ENCODE measurements at places on chromosomes 2 and 18.

GRCh38 chr2:38260469-38260868, 116.6 kb downstream of the ATL2 start:
- DNase-seq: no peak

DNA sequence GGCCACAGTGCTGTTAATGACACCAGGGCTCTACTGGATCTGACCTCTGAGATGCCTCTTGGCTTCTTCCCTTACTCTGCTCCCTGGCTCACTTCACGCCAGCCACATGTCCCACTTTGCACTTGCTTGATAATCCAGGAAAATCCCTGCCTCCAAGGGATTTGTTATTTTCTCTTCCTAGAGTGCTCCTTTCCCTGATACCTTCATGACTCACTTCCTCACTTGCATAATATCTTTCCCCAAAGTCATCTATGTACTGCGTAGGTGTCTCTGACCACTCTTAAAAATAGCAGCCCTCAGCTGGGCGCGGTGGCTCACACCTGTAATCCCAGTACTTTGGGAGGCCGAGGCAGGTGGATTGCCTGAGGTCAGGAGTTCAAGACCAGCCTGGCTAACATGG, 572.3 kb downstream of the PLCL1 start:
- DNase-seq: no peak

DNA sequence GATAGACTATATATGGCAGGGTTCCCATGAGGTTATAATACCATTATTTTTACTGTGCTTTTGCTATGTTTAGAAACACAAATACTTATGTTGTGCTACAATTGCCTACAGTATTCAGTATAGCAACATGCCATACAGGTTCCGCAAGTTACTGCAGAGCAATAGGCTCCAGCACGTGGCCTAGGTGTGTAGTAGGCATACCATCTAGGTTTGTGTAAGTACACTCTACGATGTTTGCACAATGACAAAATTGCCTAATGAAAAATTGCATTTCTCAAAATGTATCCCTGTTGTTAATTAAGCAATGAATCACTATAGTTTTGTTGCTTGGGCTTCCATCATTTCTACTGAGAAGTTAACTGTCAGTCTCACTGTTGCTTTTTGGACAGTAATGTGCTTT, 9.8 kb downstream of the CD302 start:
- DNase-seq: no peak

DNA sequence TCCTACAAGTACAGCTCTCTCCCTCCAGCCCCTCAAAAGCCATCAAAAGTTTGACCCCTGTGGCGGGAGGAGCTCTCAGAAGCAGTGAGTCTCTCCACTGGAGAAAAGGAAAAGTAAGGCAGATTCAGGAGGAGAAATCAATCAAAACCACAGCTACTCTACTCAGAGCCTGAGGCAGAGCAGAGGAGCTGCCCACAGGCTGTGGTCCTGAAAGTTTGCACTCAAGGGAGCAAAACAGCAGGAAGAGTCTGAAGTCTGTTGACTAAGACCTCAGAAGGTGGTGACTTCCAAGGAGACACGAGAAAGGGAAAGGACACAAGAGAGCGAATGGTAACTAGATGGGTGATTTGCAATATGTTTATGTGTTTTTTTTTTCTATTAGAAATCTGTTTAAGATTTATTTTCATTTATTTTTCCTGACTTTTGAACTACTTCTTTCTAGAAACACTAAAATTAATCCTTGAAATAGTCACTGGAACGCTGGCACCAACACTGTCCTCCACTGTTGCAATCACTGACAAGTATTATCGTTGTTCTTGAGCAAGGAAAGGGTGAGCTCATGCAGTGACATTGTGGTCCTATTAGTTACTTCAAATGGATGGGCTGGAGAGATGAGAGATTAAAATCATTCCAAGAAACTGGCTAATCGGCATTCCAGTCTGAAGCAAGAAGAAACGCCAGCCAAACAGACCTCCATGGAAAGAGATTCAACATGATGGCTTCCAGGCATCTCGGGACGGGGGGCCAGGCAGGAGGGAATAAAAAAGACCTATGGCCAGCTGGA, 35.8 kb downstream of the PID1 start:
- no peak for DNase-seq

- DNase-seq: no peak
Observed at GRCh38 chr2:104868505-104868866, 14.6 kb downstream of the POU3F3 start.

- no peak for DNase-seq
Observed at GRCh38 chr2:217643789-217644301, 358.9 kb downstream of the TNS1 start.

- no peak for DNase-seq
Observed at GRCh38 chr2:98829581-98830270, 98.8 kb upstream of the MGAT4A start.

DNA sequence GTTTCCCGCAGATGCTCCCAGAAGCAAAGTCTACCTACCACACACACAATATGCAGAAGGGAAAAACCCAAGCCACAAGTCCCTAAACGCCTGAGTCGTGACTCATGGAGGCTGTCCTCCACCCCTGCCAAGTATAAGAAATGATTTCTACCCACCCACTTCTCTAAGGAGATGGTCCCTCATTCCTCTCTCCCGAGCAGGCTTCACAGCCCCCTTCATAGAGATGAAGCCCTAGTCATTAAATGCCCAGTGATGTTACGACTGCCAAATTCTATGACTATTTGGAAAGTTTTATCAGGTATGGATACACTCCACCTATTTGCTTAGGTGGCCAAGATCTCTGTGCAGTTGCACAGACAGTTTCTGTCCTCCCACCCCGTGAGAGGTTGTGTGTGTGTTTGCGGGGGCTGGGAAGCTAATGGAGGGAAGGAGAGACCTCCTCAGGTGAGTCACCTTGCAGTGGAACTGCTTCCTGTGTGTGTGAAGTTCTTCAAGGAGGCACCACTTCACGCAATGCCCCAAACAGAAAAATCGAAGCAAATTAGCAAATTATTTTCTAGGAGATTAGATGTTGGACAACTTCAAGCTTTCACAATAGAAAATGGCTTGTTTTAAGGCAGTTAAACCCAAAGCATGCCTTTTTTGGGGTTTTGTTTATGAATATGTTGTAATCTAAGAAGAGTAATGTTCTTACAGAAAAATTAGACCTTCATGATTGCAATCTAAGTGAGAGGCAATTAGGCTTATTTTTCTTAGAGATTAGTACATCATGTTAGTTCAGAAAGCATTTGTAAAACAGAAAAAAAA, 175.2 kb downstream of the TGIF1 start:
- peak; percentile 80 for DNase-seq

Data from CD4-positive, alpha-beta T cell treated with Interleukin-2 at 100 ng/mL for 4 hours (primary cell).